ENCODE measurements at places on chromosomes 5 and 9.

- no peak for DNase-seq
Measured at GRCh38 chr9:113769412-113769811, 106.7 kb upstream of the ZNF618 start.

DNA sequence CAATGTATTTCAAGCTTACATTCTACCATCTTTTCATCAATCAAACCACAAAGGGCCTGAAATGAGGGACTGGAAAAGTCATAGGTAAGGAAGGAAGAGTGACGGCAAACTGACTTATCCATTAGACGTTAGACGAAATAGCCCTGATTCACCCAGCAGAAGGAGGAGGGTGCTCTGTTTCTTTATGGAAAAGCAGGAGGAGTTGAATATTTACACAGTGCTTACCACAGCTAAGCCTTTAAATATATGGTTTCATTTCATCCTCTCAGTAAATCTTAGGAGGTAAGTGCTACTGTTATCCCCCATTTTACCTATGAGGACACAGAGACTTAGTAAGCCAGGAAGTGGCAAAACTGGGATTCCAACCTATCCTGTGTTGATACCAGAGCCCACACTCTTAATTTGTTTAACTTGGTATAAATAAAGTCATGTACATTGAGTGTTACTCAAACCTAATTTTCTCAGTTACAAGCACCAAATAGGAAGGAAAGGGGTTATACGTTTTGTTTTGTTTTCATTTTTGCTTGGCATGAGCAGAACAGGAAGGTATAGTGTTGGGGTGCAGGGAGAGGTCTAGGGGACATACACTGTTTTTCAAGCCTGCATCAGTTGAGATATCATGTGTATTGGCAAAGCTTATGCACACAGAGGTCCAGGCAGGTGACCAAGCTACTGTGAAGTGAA, 98.1 kb upstream of the IFNK start:
- no peak for DNase-seq

- DNase-seq, result no peak
Measured at GRCh38 chr5:144333336-144333920, 162.8 kb downstream of the KCTD16 start.

GRCh38 chr5:143231416-143231815, 172.1 kb downstream of the NR3C1 start:
- DNase-seq, result no peak

DNA sequence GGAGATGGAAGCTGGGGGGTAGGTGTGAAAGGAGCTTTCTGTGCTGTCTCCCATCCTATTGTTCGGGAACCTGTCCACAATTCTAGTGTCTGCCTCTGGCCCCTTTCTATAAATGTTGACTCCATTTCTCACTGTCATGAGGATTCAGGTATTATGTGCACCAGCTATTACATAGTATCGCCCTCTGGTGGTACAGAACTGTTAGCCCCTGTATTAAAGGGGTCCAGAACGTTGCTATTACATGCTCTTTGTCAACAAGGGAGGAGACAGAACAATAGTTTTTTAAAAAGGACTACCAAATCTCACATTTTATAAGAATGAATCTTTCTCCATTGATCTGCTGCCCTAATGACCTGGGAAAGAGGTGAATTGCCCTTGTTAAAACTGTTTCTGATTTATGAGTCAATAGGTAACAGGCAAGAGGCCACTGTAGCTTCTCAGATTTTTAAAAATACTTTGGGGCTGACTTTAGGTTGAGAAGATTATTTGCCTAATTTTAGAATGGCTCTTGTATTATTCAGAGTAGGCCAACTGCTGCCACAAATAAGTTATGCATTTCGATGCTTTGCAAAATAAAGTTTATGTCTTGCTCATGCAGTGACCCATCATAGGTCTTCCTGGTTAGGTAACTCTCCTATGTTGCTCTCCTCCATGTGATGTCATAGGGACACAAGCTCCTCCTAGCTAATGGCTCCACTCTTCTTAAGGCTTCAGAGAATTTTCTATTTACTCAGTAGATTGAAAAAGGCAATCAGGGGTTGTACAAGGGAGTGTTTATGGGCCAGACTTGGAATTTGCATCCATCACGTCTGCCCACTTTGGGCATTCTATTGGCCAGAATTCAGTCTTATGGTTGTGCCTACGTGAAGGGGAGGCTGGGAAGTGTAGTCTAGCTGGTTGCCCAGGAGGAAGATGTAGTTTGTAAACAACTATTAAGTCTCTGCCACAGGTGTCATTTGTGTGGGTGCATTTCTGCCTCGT, 20.8 kb downstream of the DCANP1 start:
- DNase-seq, result peak; percentile 53

GRCh38 chr5:39992617-39993202, 567.9 kb upstream of the DAB2 start:
- peak; percentile 3 for DNase-seq

GRCh38 chr5:55102348-55102747, at the start of gene GZMA:
Gene GZMA (plus strand): TSS chr5:55102646. CDS start chr5:55102683, 37 bp downstream.
- DNase-seq, result no peak

- DNase-seq, result no peak
Measured at GRCh38 chr5:160635046-160635445, 213.4 kb downstream of the PTTG1 start.

- no peak for DNase-seq
Measured at GRCh38 chr9:92094655-92095054, 20.6 kb downstream of the SPTLC1 start.

DNA sequence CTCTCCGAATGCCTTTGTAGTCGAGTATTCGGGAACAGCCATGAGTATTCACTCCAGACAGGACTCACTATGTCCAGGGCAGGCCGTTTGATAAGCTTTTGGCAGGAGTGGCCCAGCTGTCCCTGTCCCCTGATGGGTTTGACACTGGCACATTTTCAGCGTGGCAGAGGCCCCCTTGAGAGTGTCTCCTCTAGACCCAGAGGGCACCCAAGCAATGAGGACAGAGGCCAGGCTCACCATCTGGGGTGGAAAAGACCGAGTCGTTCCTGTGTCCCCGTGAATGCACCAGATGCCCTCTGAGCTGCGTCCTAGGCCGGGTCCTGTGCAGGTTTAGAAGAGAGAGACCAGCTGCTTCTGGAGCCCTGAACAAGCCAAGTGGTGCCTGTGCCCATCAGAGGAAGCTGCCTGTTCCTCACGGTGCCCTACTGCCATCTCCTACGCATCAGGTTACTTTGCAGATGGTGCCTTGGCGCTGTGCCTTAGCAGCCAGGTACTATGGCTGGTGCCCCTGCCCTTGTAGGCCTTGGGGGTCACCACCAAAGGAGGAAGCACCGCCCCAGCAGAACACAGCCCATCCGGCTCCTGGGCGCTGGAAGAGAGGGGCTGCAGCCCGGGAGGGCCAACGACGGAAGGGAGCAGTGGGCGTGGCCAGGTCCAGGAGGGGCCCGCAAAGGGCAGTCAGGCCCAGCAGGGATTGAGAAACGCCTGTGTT, 42.4 kb downstream of the LRSAM1 start:
- DNase-seq, result no peak

DNA sequence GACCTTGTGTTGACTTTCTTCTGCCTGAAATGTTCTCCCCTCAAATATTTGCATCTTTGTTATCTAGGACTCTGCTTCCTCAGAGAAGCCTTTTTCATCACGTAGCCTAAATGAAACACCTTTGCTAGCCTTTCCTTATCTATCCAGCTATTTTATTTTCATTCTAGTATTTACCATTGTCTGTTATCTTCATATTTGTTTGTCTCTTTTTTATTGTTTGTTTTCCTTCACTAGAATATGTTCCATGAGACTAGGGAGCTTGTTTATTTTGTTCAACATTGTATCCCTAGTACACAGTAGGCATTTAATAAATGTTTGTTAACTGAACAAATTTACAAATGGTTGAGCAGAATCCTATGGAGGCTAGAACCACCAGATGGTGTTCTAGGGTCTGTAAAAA, 178.0 kb downstream of the NPR3 start:
- DNase-seq, result no peak
